CD4-positive, alpha-beta T cell treated with Interleukin-4 for 4 hours (primary cell): ENCODE measurements at places on chromosomes 2 and 18.

DNA sequence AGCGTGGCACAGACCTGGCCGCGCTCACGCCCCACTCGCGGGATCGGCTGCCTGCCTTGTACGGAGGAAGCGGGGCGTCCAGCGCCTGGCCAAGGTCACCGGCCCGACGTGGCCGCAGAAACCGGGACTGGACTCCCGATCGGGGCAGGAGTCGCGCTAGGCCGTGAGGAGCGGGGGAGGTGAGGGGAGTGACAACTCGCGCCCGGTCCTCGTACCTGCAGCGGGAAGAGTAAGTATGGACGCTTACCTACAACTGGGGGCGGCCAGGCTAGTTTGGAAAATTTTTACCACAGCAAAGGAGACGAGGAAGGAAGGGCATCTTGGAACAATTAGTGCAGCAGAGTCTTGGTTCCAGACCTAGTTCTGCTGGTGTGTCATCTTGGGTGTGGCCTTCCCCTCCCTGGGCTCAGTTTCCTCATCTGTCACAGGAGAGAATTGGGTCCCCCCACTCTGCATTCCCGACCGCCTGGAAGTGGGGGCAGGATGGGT lies 693 bp downstream of the UBE2F start:
- no peak for DNase-seq

DNA sequence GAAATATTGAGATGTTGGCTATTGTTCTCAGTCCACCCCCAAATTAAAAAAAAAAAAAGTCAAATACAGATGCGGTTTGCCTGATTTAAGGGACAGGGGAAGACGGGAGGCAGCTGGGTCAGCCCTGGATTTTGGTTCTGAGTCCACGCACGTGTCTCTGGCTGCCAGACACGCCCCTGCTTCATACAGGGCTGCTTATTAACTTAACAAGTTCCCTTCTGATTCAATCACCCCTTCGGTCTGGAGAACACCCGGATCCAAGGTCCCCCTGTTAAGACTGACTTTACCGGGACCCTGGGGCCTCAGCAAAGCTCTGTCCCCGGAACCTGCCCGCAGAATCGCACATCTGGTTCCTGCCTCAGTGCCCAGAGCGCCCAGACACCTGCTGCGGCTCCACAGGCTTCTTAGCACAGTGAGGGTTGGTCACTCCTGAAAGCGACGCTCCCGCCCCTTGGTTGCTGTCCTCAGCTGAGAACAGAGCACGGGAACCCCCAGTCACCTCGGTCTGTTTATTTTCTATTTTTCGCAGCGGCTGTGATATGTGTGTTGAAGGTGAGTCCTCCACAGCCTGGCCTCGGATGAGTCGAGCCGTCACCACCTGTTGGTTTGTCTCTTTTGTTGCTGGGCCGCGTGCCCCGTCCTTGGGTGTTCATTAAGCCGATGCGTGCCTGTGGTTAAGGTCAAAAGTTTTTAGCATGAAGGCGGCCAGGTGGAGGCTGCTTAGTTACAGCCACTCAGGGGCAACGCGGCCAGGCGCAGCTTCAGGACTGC lies 57.2 kb downstream of the RTP5 start:
- DNase-seq, result no peak

DNA sequence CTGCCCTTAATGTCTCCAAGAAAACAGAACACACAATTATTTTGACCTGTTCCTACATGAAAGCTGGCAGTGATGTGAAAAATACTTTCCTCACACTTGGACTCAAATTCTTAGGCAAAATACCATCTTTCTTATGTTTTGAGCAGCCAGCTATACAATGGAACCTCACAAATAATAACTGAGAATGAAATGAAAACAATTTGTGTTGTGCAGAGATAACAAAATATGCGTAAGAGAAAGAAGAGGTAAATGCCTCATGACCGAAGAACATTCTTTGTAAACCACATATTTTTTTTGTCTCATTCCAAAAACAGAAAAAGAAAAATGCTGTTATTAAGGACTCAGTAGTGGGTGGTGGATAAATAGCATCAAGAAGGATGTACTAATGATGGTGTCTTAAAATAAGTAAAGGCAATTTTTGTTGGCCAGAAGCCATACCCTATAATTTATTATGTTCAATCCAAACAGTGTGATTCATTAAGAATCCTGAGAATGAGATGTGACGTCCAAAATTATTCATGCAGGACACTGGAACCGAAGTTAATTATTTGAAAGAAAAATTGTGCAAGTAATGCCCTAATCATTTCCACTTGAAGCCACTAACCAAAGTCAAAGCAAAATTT lies 193.0 kb upstream of the NETO1 start:
- no peak for DNase-seq

- DNase-seq, result no peak
Observed at GRCh38 chr2:212595036-212595654, 56.5 kb upstream of the ERBB4 start.

GRCh38 chr2:121243821-121244460 lies 41.1 kb downstream of the TFCP2L1 start:
- no peak for DNase-seq
